ENCODE measurements at places on chromosomes 12 and 14.

GRCh38 chr12:120939523-120939922, 35.4 kb upstream of the SPPL3 start:
- DNase-seq = no peak

- DNase-seq = no peak
Observed at GRCh38 chr12:80625051-80625450, 82.4 kb upstream of the MYF6 start.

- no peak for DNase-seq
Observed at GRCh38 chr12:128819293-128820144, 4.2 kb downstream of the SLC15A4 start.

DNA sequence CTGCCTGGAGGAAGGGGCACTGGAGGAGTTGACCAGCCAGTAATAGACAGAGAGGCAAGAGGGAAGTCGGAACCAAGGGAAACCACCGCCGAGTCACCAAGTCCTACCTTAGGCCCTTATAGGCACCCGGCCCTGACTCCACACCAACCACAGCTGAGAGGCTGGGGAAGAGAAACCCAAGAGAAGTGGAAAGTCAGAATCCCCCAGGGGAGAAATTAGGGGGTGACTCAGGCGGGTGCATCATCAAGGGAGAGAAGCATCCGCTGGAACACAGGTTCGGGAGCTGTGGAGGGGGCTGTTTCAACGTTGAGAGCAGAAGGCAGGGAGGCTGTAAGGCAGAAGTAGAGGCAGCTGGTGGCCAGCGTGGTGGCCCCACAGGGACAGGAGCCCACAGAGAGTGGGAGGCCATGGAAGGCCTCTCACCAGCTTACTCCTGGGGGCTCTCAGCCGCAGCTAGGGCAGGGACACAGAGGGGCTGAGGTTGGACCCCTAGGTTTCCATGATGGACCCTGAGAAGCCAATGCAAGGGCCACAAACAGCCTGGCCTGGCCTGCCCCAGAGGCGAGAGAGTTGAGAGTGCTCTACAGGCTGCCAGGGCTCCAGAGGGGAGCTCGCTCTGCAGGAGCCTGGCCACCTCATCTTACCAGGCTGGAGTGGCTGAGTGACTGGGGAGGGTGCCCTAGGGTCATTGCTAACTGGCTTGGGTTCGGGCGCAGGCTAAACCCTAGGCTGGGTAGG, 1.4 kb upstream of the TRMT61A start:
- DNase-seq = no peak

Measured in stimulated activated CD4-positive, alpha-beta T cell treated with anti-CD3 and anti-CD28 coated beads, Interleukin-1b, Interleukin-23, amount 100 ng/mL, for 1 hour (primary cell).